ENCODE measurements at places on chromosomes 4 and X.

DNA sequence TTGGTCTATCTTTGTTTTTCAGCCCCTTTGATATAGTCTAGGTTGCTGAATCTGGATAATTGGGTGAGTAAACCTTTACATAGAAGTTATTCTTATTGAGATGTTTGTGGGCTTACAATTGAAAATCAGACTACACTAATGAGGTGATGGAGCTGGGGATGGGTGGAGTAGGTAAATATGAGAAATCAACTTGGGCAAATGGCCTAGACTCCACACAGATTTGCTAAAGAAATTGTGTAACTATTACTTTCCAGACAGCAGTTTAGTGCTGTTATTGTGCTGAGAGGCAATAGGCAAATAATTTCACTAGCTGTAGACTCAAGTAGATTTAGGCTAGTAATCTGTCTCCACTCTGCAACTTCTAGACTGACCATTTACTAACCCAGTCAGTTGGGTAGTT is 8.2 kb downstream of the DIAPH2 start:
- no peak for DNase-seq

DNA sequence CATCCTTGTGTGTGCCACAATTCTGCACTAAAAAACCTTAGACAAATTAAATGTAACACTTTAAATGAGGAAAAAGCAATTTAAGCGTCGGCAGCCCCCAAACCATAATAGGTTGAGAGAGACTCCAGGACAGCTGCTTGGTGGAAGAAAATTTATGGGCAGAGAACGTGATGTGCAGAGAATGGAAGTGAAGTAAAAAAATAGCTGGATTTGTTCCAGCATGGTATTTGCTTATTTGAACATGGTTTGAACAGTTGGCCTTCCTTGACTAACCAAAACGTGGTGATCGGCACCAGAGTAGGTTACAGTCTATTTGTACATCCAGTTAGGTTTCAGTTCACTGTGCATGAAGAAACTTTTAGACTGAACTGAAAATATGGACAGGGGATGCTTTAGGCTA is 343.0 kb upstream of the CPEB2 start:
- no peak for DNase-seq

- DNase-seq, result no peak
Observed at GRCh38 chr4:122341886-122342285, 36.9 kb upstream of the ADAD1 start.

GRCh38 chrX:2320580-2321327 is 180.0 kb downstream of the DHRSX start:
- no peak for DNase-seq

GRCh38 chr4:75255261-75255660 is 258.9 kb downstream of the RCHY1 start:
- no peak for DNase-seq

GRCh38 chr4:37101686-37102085 is 142.9 kb upstream of the NWD2 start:
- DNase-seq, result no peak

DNA sequence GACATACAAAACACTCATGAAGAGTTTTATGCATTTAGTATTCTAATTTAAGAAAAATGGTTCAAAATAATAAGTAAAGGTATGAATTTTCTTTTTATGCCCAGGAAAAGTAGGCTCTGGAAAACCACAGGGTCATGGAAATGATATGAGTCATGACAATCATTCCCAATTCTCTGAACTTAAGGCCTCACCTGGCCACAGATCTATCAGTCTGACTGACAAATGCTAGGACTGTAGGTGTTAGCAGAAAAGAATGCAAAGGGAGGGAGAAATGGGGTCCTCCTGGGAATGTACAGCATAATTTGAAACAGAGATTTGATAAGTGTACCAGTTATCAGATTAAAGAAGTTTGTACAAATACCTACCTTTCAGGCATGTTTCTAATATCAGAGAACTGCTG is 270.5 kb upstream of the ARSJ start:
- DNase-seq, result no peak

Data from stimulated activated CD4-positive, alpha-beta T cell treated with anti-CD3 and anti-CD28 coated beads, Interleukin-12 subunit alpha, Interleukin-12 subunit beta, amount 100 ng/mL, for 24 hours (primary cell).